Activated CD4-positive, alpha-beta T cell treated with anti-CD3 and anti-CD28 coated beads, Interleukin-2, amount 50 U/mL, for 16 hours (primary cell): ENCODE measurements at places on chromosomes 4 and X.

DNA sequence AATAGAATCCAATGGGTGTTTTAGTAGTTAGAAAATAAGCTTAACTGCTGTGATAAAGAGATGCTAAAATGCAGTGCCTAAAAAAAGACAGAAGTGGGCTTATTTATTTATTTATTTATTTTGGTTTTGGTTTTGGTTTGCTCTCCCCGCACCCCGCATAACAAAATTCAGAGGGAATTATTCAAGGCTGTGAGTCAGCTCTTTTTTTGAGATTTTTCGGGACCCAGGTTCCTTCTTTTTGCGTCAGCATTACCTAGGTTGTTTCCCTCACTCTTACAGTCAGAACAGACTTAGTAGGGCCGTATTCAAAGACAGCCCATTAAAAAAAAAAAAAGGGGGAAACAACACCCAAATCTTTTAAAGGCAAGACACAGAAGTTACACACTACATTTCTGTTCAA, 1495.5 kb upstream of the ADGRL3 start:
- DNase-seq, result no peak

- DNase-seq, result no peak
Measured at GRCh38 chr4:129167640-129168260, 71.8 kb downstream of the C4orf33 start.

DNA sequence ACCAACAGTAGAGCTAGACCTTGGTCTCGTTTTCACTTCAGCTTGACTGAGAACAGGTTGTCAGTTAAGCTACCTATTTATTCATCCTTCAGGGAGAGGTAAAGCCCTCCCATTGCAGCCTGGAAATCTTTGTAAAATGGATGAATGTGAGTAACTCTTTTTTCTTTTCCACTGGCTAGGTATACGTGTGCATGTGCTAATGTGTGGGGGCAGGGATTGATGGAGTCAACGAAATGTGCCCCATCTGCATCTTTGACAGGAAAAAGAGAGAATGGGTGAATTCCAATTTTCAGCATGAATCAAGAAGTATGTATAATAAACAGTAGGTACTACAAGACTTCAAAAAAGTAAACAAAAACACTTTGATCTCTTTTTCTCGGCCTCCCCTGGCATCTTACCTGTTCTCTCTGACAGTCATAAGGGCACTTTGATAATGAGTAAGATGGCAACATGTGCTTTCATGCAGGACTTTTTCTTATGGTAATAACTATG, at the start of gene IL21:
IL21 (minus strand) TSS at position 51 of the 492 bp plus-strand sequence. CDS start 55 bp downstream, outside the sequence.
- DNase-seq, result peak; percentile 80

DNA sequence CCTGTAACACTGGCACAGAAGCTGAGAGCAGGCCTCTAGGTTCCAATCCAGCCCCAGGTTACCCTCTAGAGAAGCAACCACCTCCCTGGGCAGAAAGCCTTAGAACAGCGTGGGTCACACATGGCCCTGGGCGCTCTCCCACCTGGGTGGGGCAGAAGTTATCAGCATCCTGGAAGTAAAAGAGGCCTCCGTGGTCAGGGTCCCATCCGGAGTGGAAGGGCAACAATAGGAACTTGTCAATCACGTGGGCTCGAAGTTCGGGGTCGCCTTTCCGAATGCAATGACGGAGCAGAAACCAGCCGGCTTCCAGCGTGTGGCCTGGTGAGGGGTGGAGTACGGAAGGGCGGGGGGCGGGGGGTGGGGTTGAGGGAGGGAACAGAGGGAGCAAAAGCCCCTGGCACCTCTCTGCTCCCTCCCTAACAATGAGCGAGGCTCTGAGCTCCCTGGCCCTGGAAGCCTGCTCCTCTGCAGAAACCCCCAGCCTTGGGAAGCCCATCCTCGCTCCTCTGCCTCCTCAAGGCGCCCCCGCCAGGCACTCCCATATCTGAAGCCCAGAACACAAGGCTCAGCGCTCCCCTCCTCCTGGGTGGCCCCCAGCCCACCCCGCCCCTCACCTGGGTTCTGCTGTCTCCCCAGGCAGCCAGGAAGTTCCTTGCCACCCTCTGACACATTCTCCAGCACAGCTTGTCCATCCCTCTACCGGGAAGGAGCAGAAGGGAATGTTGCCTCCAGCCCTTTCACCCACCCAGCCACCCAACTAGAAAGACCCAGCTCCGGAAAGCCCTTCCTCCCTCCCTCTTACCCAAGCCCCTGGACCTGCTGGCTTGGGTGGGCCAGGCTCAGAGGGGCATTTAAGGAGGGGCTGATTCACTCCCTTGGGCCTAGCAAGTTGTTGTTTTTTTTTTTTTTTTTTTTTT, 2.8 kb downstream of the RENBP start:
- DNase-seq, result no peak
